ENCODE measurements at places on chromosomes 1 and 21. TPM values are rescaled to one million over a fixed set of nuclear protein-coding genes. Genes with fewer than 3 reads are reported as not detected.

DNA sequence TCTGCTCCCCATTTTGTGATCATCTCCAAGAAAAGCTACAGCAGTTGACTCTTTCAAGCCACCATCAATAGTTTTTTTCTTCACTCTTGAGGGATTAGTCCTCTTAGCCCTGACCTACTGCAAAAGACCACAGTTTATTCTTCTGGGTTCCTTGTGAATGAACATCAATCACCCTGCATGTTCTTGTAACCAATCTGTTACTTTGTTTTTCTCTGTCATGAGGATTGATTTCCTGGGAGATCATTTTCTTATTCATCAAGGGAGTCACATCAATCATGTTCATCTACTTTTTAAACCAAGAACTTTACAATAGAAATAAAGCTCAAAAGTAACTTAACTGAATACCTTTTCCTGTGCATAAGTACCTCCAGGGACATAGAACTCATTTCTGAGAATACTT is 21.8 kb downstream of the ILDR2 start:
- no peak overlapping the region for H3K4me3 ChIP-seq
- H3K4me1 ChIP-seq = no peaks in the 10 kb centered on the region
- no peaks in the 10 kb centered on the region for H3K36me3 ChIP-seq

DNA sequence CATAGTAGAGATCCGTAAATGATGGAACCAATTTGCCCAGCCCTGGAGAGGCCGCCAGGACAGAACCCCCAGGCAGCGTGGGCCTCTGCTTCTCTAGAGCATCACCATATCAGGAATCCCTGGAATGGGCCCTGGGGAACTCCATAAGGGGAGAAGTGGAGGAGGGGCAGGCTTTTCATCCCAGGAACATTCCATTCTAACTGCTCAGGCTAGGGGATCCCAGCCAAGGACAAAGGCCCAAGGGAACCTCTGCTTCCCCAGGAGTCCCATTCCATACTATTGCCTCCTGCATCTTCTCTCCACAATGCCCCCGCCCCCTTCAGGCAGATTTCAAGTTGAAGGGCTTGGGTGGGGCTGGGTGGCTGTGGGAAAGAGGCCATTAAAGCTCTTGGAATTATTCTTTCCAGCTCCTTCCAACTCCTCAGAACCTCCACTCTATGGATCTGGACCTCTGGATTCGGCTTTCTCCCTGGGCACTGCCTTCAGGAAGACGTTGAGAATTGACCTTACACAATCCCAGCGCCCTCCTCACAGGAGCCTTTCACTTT is 6.0 kb downstream of the TRNP1 start:
- no peaks in the 10 kb centered on the region for H3K36me3 ChIP-seq
- peaks cover 10% of the 10 kb centered on the region for H3K27me3 ChIP-seq
- H3K4me1 ChIP-seq = peaks cover 20% of the 10 kb centered on the region

GRCh38 chr1:106907795-106908194 is 148.7 kb upstream of the PRMT6 start:
- no peaks in the 10 kb centered on the region for H3K36me3 ChIP-seq
- no peak overlapping the region for H3K4me3 ChIP-seq
- DNase-seq = no peak
- no peaks in the 10 kb centered on the region for H3K27me3 ChIP-seq
- no peaks in the 10 kb centered on the region for H3K4me1 ChIP-seq
- H3K27ac ChIP-seq = no peak overlapping the region

DNA sequence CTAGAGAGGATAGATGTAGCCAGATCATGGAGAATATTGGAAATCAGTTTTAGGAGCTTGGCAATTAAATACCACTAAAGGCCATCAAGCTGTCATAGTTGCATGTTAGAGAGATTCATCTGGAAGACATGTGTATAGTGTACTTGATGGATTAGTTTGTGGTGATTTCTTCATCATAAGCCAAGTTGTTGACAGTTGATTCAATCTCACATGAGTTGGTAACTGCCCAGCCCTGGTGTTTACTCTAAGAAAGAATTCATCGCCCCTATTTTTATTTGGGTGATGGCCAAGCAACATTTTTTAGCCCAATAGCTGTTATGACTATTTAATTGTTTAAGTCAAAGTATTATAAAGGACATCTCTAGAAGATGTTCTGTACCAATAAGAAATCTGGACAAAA is 737.6 kb downstream of the PLA2G4A start:
- H3K27ac ChIP-seq = no peak overlapping the region
- no peaks in the 10 kb centered on the region for H3K36me3 ChIP-seq
- DNase-seq = no peak

DNA sequence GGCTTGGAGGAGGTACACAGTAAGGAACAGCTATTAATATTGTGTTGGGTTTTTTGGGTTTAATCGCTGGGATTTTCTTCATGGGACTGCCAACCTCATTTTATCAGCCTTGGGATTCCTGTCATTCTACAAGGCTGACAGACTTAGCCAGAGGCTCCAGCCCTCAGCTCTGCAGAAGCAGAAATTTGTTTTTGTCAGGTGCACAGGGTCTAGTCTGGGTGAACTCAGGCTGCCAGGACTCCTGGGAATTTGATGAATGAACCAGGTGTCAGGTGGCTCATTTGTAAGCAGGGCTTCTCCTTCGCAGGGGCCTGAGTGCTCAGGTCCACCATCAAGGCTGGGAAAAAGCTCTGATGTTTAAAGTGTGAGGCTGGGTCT is 11.5 kb upstream of the ZNF362 start:
- H3K36me3 ChIP-seq = no peaks in the 10 kb centered on the region
- H3K4me3 ChIP-seq = no peak overlapping the region
- H3K27me3 ChIP-seq = no peaks in the 10 kb centered on the region
- H3K27ac ChIP-seq = no peak overlapping the region
- no peak for DNase-seq

GRCh38 chr1:36561361-36561724 is 78.6 kb upstream of the CSF3R start:
- no peak overlapping the region for H3K27ac ChIP-seq
- H3K4me1 ChIP-seq = no peaks in the 10 kb centered on the region
- no peak for DNase-seq
- no peaks in the 10 kb centered on the region for H3K36me3 ChIP-seq

DNA sequence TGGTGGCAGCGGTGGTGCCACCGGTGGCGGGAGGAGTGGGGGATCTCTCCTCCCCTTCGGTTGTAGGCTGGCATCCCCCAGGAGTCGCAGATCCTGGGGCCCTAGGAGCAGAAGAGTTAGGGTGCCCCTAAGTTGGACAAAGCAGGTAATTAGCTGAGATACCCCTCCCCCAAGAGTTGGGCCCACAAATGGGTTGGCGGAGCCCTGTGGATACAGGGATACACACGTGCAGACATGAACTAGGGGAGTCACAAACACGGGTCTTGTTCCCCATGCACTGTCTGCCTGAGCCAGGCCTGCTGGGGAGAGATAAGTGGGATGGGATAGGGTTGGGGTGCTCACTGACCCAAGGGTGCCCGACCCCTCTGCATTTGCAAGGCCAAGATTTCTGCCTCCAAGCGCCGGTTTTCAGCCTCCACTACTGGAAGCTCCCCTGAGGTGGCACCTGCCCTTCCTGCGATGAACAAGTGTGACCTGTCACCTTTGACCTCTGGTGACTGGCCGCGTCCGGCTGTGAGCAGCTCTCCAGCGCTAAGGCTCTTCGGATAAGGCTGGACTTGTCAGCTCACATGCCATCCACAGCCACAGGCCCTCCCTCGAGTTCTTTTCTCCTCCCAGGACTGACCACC is 1.8 kb downstream of the CCDC17 start:
- no peak for DNase-seq
- peaks cover 32% of the 10 kb centered on the region for H3K36me3 ChIP-seq
- H3K4me1 ChIP-seq = no peaks in the 10 kb centered on the region
- H3K27me3 ChIP-seq = no peaks in the 10 kb centered on the region
- H3K27ac ChIP-seq = no peak overlapping the region

DNA sequence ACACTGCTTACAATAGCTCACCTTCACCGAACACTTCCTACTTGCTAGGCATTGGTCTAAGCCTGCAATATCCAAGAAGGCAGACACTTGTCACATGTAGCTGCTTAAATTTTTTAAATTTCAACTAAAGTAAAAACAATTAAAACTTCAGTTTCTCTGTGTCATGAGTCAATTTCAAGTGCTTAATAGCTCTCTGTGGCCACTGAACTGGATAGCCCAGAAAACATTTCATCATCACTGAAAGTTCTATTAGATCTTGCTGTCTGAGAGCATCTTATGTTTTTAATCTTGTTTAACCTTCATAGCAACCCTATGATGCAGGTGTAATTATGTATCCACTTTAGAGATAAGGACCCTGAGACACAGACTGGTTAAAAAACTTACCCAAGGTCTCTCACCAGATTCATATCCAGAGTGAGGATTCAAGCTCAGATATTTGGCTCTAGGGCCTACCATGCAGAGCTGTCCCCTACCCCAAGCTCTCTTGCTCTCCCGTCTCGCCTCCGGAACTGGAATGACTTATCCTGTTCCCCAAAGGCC is 2.6 kb upstream of the FCRL6 start:
- H3K27me3 ChIP-seq = peaks cover 7% of the 10 kb centered on the region
- no peak overlapping the region for H3K27ac ChIP-seq
- DNase-seq = no peak
- no peaks in the 10 kb centered on the region for H3K4me1 ChIP-seq

DNA sequence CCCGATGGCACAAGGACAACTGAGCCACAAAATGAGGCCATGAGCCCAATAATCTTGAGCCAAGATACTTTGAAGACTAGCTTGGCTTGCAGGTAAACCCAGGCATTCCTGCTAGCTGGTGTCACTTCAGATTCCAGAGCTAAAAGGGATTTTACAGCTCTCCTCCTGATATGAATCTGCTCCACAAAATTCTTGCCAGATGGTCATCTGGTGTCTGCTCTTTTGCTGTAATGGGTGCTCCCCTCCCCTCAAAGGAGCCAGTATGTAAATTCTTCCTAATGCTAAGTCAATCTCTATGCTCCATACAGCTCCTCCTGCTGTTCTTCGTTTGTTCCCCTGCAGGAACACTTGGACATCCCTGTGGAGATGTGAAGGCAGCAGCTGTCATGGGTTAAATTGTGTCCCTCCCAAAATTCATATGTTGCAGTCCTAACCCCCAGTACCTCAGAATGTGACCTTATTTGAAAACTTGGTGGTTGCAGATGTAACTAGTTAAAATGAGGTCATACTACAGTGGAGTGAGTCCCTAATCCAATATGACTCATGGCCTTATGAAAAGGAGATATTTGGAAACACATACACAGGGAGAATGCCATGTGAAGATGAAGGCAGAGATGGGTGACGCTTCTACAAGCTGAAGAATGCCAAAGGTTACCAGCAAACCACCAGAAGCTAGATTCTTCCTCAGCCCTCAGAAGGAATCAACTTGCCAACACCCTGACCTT is 180.6 kb upstream of the PALMD start:
- no peaks in the 10 kb centered on the region for H3K36me3 ChIP-seq
- no peak overlapping the region for H3K27ac ChIP-seq
- H3K27me3 ChIP-seq = no peaks in the 10 kb centered on the region
- no peak for DNase-seq

SH2D1B gene
- 0.11 TPM for total RNA-seq

GRCh38 chr1:168134642-168135041 is 2.1 kb downstream of the GPR161 start:
- no peak for DNase-seq
- no peak overlapping the region for H3K4me3 ChIP-seq
- peaks cover 18% of the 10 kb centered on the region for H3K4me1 ChIP-seq
- H3K36me3 ChIP-seq = no peaks in the 10 kb centered on the region

Measured in A673 (cell line).